ENCODE measurements at places on chromosomes 2 and 18.

DNA sequence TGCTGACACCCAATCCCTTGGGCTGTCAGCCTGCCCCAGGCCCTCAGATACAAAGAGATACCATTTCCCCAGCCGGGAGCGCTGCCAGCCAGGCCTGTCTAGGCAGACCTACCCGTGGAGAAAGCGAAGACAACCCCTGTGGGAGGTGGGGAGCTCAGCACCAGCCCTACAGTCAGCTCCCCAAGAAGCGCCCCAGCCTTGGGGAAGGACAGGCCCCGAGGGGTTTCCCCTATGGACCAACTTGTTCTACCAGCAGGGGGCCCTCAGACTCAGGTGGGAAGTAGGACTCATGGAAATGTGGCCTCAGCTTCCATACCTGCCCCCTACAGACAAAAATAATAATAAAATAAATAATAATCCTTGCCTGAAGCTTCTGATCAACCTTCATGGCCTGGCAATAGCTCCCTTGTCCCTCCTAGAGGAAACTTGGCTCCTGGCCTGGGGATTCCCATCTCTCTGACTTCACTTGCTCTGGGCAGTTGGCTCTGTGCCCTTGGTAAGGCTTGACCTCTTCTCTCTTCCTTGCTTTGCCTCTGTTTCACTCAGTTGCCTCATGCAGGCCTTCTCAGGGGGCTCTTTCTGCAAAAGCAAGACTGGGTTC, 7.0 kb downstream of the SLC35F6 start:
- DNase-seq = no peak

- DNase-seq = no peak
Observed at GRCh38 chr2:239441261-239442078, 40.6 kb upstream of the HDAC4 start.

GRCh38 chr2:237967463-237967951, 693 bp downstream of the UBE2F start:
- DNase-seq = no peak

DNA sequence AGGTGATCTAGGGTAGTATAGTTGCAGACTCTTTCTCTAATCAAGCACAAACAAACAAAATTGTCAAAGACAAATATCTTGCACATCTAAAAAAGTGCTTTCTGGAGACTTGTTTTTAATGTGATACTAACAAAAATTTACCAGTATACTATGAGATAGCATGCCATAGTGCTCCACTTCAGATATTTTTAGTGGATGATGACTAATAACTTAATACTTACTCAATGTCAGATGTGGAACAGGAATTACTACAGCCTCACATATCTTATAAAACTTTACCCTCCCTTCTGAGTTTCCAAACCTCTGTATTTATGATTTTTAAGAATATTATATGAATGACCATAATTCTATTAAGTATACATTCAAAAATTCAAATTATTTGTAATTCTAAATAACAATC, 1162.0 kb upstream of the SLC39A10 start:
- no peak for DNase-seq

DNA sequence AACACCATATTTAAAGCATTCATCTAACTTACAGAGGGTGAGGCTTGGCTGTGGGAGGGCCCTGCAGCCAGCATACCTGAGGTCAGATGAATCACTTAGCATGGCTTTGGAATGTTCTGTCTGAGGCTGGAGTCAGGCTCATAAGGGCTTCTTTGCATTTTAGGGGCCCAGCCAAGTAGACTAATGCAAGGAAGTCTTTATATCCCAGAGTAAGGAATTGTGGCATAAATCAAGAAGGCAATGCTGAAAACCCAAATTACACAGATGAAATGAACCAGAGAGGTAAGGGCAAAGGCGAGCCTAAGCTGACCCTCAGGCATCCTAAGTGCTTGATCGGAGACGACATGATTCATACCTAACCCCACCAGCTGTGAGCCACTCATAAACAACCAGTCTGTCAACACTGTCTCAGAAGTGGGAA, 383.6 kb downstream of the DCC start:
- no peak for DNase-seq

GRCh38 chr2:171214093-171214492, 53.4 kb upstream of the TLK1 start:
- DNase-seq = no peak

DNA sequence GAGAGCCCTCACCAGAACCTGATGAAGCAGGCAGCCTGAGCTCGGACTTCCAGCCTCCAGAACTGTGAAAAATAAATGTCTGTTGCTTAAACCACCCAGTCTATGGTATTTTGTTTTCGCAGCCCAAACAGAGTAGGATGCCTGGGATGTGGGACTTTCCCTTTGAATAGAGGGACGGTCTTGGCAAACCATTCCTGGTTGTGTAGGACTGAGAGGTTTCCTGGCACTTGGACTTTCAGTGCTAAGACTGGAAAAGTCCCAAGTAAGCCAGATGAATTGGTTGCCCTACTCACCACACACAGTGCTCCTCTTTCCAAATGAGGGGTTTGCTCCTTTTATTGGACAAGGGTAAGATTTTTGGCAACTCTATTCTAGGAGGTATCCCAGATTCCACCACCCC, 46.8 kb upstream of the ACMSD start:
- no peak for DNase-seq

DNA sequence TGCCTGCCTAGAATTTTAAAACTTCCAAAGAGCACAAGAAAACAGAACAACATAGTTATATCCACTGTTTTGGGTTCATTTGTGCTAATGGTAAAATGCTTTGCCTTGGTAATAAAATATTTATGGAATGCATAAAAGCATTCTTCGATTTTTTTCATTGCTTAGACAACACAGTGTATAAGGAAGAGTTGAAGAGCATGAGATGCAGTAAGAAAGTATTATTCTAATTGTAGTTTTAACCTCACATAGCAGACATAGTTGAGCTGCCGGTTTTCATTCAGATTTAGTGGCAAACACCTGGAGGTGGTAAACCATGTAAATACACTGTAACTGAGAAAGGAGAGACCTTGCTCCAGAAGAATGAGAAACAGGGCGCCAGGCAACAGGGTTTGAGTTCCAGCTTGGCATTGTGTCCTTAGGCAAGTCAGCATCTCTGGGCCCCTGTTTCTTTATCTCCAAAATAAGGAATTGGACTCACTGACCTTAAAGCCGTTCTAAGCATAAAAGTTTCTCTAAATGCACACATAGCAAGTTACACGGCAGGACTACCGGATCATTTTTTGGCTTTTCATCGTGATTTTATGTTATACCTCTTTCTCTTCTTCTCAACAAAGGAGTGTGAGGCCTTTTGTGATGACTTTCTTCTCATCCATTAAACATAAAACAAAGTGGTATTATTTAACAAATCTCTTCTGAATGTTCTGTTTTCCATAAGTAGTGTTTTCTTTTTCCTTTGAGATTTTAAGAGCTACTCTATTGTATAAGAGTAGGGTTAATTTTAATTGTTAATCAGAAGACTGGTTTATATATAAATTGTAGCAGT, 7.9 kb downstream of the UGP2 start:
- no peak for DNase-seq

DNA sequence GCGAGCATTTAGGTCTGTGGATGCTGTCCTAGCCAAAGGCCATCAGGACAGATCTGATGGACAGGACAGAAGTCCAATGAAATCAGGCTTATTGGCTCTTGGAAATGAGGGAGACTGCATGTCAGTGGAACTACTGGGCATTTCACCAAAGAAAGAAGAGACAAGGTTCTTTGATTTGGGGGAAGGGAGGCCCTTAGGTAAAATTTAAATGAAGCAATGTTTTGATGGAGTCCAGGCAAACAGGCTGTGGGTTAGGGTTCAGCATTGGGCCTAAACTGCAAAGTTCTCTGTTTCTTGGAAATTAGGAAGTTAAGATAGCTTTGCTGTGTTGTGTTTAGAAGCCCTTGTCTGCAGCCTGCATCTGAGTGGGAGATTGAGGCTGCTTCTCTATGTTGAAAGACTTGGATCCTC, 31.6 kb upstream of the RNF149 start:
- DNase-seq = no peak

- no peak for DNase-seq
Observed at GRCh38 chr2:145846982-145847381, 1327.1 kb upstream of the ZEB2 start.

DNA sequence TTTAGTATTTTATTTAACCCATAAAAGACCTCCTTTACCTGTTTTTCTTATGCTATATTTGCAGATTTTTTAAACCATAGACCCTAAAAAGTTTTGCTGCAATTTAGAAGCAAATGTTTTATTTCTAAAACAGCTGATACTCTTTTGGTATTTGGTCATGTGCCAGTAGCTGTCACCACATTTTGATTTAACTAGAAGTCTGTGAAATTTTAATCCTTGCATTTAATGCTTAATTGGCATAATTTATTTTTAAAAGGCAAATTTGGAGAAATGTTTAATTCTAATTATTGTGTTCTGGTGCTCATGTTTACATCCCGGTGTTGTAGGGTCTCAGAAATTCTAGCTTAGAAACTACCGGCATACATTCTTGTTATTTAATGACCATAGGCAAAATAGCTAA, 111.8 kb downstream of the TTC27 start:
- no peak for DNase-seq

GRCh38 chr2:33168922-33169321, 222.2 kb downstream of the LTBP1 start:
- no peak for DNase-seq

DNA sequence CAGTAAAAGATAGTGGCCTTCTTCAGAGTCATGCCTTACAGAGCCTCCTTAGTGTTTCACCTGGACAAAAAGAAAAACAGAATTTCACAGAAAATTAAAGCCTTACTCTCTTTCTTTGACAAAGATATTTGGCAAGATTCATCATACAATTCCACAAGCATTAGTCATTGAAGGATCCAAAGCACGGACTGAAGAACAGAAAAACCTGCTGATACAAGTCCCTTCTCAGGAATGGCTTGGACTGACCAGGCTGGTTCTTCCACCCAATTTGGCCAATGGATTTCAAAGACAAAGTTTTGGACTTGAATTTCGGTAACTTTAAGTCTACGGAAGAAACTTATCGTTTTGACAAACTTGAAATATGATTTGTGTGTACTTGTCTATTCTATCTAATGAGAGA, 39.1 kb upstream of the GALNT3 start:
- no peak for DNase-seq

GRCh38 chr2:10264506-10265328, 38.0 kb upstream of the HPCAL1 start:
- DNase-seq = no peak

DNA sequence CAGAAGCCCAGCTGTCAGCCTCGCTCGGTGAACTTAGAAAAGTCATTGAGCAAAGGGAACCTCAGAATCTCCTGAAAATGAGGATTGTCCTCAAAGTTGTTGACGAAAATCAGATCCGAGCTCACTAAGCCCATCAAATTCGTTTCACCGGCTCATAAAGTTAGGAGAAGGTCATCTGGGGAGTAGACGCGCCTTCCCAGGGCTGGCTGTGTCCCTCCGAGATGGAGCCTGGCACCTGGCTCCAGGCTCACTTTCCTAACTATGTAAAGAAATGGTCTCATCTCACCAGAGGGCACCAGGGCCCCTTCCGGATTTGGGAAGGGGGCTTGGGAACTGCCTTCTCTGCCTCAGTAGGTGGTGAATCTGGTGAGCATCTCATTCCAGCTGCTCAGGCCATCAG, 145.5 kb downstream of the PXDN start:
- DNase-seq = no peak

- DNase-seq = no peak
Observed at GRCh38 chr2:238042849-238043584, 17.8 kb upstream of the SCLY start.

DNA sequence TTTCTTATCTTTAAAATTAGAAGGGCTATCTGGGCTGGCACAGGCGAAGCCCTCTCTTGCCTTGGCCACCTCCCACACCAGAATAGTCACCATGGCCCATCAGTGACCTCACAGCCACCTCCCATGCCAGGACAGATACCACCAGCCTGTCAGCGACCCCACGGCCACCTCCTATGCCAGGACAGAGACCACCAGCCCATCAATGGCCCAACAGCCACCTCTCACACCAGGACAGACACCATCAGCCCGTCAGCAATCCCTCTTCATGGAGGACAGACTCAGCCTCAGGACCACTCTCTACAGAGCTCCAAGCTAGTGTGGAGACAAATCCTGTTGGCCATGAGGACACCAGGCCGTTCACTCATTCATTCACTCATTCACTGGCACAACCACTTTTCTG, 74.6 kb downstream of the ASB1 start:
- DNase-seq = no peak

DNA sequence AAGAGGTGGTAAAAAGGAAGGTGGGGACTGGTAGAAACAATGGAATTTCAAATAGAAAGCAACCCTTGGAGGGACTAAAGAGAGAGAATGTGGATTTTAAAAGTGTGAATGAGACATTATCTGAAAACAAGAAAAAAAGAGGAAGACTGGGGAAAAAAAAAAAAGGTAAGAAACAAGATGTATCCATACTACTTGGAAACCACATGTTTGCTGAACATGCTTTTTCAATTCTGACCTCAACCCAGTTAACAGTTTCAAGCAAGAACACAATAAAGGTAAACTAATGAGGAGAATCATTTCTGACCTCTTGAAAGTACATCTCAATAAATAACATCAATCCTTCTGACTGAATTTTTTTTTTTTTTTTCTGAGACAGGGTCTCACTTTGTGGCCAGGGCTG, 2.6 kb downstream of the FARSB start:
- no peak for DNase-seq

- DNase-seq = no peak
Observed at GRCh38 chr18:59383851-59384250, 24.8 kb upstream of the LMAN1 start.

- no peak for DNase-seq
Observed at GRCh38 chr2:124426625-124427024, 401.5 kb downstream of the CNTNAP5 start.

- DNase-seq = peak; percentile 16
Observed at GRCh38 chr2:161992531-161992930, 81.5 kb downstream of the DPP4 start.

GRCh38 chr18:32339045-32339444, 131.6 kb downstream of the GAREM1 start:
- DNase-seq = no peak

DNA sequence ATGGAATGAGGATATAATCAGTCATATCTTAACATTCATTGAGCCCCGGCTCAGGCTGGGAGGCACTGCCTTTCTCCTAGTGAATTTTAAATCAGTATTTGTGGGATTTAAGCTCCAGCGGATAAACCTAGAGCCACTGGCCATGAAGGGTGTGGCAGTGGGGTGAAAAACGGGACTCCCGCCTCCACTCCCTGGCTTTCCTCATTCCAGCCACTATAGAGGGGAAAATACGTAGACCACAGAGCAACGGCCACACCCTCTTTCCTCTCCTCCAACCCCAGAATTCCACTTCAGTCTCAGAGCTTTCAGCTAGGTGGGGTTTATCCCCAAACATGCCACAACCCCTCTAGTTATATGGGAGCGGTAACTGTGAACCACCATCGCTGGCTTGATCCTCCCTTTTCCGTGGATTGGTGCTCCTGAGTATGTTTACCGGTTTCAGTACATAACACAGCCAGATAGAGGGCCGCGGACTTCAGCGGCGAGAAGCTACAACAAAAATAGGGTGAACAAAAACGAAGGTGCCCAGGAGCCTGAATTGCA, 70.6 kb upstream of the ITGB6 start:
- DNase-seq = no peak

DNA sequence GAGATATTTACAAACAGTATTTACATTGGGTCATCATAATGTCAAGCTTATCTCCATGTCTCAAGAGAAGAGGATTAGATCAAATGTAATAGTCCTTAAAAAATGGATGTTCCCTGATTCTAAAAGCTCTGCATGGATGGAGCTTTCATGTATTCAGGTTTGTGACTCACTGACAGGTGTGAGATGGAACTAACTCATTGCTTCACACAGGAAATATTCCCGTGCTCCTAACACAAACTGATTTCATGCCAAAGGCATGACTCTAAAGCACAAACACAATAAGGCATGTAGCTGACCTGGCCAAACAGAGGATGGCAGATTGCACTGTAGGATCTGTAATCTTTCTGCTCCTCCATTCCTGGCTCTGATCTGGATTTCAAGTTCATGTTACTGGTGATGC, 110.0 kb downstream of the ALK start:
- no peak for DNase-seq

All from activated T-cell treated with anti-CD3 and anti-CD28 coated beads for 4 hours (primary cell).